ENCODE measurements at places on chromosomes 3 and 15.

DNA sequence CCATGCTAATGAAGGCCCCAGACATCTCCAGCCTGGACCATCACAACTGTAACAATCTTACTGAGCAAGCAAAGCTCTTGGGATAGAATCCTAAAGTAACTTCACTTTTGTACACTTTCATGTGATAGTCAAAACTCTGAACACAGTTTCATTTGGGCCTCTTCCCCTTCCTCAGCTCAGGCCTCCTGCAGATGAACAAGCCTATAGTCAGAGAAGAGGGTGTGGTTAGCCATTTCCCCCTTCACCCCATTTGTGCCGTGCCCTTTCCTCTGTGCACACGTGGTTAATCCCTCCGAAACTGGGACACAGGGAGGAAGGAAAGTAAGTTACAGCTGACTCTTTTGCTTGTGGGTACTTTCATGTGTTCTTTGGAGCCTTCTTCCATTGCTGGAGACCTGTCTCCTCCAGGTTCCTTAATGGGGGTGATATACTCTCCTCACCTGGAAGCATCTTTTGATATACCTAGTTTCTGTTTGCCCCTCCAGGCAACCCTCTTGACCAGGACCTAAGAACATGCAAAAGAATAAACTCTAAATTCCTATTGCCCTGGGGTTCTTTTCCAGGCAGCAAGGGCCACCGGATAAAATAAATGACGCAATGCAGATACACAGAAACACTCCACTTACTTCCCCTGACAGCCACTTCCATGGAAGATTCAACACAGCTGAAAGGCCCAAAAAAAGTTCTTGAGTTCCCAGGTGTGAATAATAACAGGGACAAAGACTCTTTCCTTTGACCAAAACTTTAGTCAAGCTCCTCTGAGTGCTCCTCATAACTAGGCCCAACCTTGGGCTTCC lies 29.6 kb upstream of the CSTA start:
- DNase-seq = no peak

GRCh38 chr3:163175970-163176369 lies 1679.4 kb downstream of the OTOL1 start:
- no peak for DNase-seq

DNA sequence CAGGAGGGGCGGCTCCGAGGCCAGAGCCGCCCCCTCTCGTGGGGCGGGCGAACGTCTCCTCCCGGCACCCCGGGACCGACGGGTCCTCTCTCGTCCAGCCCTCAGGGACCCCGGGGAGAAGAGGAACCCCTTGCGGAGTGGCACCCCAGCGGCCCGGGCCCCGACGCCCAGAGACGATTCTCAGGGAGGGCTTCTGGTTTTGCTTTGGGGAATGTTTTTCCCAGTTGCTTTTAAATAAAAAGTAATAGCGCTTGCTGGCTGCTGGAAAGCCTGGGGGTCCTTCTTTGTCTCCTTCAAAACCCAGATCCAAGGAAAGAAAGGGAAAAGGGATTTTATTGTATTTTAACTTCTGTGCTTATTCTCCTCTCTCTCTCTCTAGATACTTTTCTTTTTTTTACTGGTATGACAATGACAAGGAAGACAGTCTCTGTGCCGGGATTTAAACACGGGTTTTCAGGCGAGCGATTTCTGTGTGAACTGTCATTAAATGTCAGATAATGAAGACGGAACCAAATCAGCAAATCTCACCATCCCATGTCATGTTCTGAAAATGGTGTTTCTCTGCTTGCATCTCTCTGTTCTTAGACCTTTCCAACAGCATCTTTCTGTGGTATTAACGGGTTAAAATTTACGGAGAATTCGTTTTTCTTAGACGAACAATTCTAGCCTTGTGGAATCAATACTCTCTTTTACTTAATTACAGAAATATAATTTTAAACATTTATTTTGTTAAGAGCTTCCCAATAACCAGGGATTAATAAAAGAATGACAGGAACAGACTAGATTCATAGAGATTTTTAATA lies 530 bp upstream of the PCOLCE2 start:
- DNase-seq = no peak

- no peak for DNase-seq
These were observed 32.8 kb upstream of the TSEN2 start for GRCh38 chr3:12451481-12451880.

GRCh38 chr15:74845208-74845568 lies 2.2 kb upstream of the ULK3 start:
- DNase-seq = peak; percentile 17

GRCh38 chr3:176584413-176585176 lies 612.7 kb downstream of the TBL1XR1 start:
- DNase-seq = no peak

- no peak for DNase-seq
These were observed 5.2 kb downstream of the NUSAP1 start for GRCh38 chr15:41337631-41338522.

DNA sequence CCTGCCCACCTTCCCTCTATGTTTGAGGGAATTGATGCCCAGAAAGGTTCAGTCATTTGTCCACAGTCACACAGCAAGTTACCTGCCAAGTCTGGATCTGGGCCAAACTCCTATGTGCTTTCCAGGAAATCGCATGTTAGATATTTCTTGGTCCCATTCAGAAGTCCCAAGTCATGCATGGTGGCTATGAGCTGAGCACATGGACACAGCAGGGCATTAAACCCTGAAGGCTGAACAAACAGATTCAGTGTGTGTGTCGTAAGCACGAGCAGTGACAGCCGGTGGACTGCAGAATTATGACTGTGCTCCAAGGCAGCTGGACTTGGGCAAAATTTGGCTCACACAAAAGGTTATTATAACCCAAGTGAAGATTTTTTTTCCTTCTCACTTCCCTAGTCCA lies 11.4 kb upstream of the SLC6A6 start:
- DNase-seq = no peak

GRCh38 chr3:135141672-135142071 lies 346.6 kb downstream of the EPHB1 start:
- no peak for DNase-seq

Measured in stimulated activated CD4-positive, alpha-beta T cell treated with anti-CD3 and anti-CD28 coated beads, Interleukin-1b, Interleukin-23, amount 100 ng/mL, for 1 hour (primary cell).